ENCODE measurements at places on chromosomes 7 and 10. TPM values are rescaled to one million over a fixed set of nuclear protein-coding genes. Genes with fewer than 3 reads are reported as not detected.

The PANK1 gene
- total RNA-seq, result 10.5 TPM

GRCh38 chr7:99447943-99448342 lies 9.2 kb downstream of the CPSF4 start:
- DNase-seq, result no peak

- no peak for DNase-seq
Measured at GRCh38 chr7:159280008-159280407, 135.3 kb upstream of the VIPR2 start.

GRCh38 chr7:129574487-129574886 lies 37.0 kb upstream of the NRF1 start:
- no peak for DNase-seq

The RPEL1 gene
- total RNA-seq, result not detected

- no peak for DNase-seq
Measured at GRCh38 chr7:117087639-117088396, 134.5 kb downstream of the ST7 start.

- DNase-seq, result no peak
Measured at GRCh38 chr10:70221030-70221429, 12.2 kb downstream of the PPA1 start.

DNA sequence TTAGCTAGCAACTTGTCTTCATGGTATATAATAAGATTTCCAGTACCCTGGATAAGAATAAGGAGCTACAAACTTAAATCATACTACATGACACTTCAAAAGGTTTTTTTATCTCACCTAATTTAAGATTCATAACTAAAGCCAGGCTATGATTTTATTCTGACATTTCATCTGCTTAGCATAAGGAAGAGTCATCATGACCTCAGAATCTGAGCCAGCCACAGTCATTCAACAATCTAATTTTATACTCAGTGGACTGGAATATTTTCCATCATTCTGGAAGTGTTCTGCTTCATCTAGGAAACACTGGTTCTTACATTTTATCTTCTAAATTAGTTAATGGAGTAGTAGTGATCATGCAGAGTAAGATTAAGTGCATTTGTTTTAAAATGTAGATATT lies 102.1 kb upstream of the KCND2 start:
- no peak for DNase-seq

- no peak for DNase-seq
Measured at GRCh38 chr10:21501091-21501490, 24.4 kb downstream of the SKIDA1 start.

The PRLHR gene
- not detected for total RNA-seq

- no peak for DNase-seq
Measured at GRCh38 chr7:25844102-25844870, 307.7 kb upstream of the NFE2L3 start.

The RARRES2 gene
- total RNA-seq, result not detected

The CPA2 gene
- total RNA-seq, result not detected

The GBF1 gene
- 65.3 TPM for total RNA-seq

DNA sequence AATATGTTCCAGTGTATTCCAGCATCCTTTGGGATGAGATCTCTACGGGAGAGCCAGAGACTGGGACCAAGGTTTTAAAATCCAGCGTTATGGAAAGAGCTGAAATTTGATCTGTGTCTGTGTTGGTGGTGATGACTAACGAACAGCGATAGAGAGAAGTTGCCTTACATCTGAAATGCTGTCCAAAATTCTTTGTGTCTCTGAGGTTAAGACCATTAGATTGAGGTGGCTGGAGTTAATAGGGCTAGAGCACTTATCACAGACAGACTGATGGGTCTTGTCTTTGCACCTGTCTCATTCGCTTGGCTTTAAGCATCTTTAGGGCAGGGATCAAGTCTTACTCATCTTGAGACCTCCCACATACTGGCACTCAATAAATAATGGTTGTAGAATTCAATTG lies 41.0 kb upstream of the RAPGEF5 start:
- DNase-seq, result no peak

GRCh38 chr10:78577712-78578111 lies 491.1 kb upstream of the ZMIZ1 start:
- DNase-seq, result no peak

The HKDC1 gene
- not detected for total RNA-seq

- no peak for DNase-seq
Measured at GRCh38 chr10:74763934-74764591, 62.3 kb upstream of the KAT6B start.

The ALOX5 gene
- total RNA-seq, result 7.5 TPM

DNA sequence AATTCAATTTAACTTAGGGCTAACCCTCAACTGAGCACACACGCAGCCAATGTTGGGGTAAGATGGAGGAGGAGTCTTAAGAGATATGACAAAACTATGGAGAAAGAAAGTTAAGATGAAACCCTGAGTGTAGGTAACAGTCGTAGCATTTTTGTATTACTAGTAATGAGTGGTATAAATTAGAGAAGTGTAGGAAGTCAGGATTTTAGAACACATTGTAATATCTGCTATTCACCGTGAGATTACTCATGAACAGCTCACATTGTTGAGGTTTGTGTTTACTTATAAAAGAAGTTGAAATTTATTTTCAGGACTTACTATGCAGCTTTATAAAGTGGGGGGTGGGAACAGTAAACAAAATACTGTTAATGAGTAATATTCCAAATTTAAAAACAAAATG lies 107.2 kb downstream of the ARHGAP21 start:
- DNase-seq, result no peak

- no peak for DNase-seq
Measured at GRCh38 chr7:104985259-104985617, 28.8 kb upstream of the KMT2E start.

DNA sequence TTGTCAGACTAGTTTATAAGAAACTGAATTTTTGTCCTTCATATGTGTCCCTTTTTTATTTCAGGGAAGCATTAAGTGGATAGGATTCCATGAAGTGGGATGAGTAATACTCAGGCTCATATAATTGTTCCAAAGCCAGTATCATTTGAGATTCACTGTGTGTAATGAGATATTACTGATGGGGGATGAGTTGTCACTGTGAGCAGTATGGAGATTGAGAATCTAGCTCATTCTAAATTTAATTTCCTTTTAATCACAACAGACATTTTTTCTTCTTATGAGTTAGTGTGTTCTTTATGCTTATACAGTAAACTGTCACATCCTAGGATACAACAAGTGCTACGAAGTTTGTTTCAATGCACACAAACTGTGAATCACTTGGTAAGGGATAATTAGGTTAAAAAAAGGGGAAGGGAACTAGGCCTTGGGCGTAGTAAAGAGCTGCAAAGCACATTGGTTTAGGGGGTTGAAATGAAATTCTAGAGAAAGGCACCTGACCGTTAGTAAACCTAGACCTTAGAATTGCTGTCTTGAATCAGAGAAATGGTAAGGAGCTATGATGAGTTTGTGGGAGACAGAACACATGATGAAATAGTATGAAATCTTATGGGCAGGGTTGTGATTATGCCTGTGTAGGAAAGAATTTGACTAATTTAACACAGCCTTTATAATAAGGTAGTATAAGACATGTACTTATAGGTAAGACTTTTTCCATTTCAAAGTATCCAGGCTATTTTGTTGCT lies 153.4 kb downstream of the MLLT10 start:
- DNase-seq, result no peak

GRCh38 chr10:78236416-78237015 lies 202.9 kb downstream of the RPS24 start:
- DNase-seq, result peak; percentile 51

- no peak for DNase-seq
Measured at GRCh38 chr10:132485391-132485790, 52.2 kb upstream of the INPP5A start.

- no peak for DNase-seq
Measured at GRCh38 chr7:109782806-109783205, 1213.1 kb downstream of the DNAJB9 start.

The TRUB1 gene
- 10.4 TPM for total RNA-seq

The TRIM73 gene
- total RNA-seq, result 5.2 TPM

The CLRN3 gene
- not detected for total RNA-seq

The ZDHHC16 gene
- total RNA-seq, result 43.6 TPM

- DNase-seq, result no peak
Measured at GRCh38 chr7:72265071-72265904, 146.8 kb downstream of the CALN1 start.

The CDNF gene
- 0.48 TPM for total RNA-seq

DNA sequence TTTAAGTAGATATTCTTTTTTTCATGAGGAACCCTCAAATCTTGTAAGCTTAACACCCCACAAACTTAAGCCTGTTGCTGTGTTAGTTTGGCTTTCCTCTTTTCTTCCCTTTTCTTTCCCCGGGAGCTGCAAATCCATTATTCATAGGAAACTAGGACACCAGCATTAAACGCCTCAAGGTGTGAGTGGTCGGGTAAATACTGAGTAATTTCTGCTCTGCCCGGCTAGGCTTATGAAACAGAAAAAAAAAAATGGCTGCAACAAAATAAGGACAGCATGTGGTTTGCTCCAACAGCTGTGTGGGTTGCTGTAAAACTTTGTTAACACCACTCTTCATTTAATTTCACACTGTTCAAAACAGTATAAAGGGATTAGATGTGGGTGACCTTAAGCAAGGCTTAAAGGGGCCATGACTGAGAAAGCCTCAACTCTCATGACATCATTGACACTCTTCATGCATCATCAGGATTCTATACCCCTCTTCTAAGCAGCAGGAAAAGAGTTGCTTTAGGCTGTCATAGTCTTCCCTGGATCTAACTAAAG lies 104.1 kb downstream of the AOAH start:
- DNase-seq, result peak; percentile 68

DNA sequence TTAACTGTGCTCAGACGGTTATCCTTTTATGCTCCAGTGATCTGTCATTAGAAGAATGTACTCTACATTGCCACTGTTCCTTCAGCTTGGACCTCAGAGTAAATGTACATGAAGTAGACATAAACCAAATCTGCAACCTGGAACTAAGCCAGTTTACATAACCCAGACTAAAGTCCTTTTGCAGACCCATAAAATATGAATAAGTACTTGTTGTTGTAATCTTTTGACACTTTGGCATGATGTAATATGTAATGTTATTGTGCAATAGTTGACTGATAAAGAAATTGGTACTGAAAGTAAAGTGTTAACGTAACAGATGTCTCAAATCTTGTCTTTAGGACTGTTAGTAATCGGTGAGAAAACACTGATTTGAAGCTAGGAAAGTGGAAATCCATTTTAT lies 115.8 kb upstream of the SORCS1 start:
- no peak for DNase-seq

GRCh38 chr7:2971914-2972834 lies 71.5 kb downstream of the CARD11 start:
- no peak for DNase-seq

DNA sequence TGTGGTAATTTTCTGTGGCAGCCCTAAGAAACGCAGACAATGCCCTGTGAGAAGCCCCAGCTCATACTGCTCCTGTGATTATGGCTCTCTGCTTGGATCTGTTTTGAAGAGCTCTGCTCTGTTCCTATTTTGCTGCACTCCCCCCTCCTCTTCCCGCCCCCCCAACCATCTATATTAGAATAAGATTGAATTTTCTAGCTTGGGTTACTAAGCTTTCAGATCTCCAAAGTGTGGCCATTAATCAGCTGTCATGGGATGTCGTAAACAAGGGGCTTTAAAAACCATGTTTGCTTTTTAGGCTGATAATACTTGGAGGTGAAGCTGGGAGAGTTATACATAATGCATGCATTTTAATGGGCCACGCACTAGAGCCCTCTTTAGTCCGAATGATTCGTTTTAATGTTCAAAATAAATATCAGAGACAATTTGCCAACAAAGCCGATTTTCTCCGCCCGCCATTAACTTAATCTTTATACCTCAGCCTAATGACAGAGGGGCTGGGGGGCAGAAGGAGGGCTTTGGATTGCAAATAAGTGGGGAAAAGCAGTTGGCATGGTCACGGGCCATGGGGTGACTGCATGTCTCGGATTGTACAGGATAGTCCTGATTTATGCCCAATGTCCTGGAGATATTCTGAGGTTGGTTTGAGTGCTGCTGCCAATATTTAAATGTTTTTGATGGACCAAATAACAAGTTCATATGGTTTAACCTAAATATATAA lies 165.5 kb downstream of the RPS24 start:
- no peak for DNase-seq

DNA sequence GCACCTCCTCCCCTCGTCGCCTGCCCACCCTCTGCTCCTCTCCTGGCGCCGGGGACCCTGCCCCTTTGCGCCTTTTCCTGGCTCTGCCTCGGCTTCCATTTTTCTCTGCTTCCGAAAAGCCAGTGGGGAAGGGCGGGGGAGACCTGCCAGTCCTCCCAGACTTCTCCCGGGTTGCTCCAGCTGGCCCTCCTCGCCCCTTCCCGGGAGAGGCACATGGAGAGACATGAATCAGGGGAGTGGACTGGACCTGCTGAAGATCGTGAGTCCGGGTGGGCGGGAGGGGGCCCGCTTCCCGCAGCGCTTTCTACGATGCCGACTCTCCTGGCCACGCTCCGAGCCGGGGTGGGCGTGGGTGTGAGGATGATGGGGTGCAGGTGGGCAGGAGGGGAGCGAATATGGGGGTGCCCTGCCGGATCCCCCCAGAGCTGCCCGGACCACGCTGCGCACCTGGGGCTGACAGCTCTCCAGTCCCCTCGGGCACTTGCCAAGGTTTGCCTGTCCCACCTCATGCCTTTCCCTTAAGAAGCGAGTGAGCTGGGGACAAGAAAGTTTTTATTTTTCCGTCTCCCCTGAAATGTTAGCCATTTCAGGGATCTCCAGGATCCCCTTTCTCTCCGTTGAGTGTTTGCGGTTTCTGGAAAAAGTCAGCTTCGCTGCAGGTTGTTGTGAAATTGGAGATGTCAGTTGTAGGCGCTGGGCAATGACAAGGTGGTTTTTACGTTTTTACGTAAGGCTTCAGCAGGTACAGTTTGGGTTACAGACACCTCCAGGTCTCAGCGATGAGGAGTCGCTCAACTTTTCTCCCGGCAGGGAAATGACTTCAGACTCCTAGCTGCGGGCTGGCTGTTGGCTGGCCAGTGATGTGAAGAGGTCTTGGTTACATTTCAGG lies 977 bp downstream of the CACNB2 start:
- DNase-seq, result no peak

DNA sequence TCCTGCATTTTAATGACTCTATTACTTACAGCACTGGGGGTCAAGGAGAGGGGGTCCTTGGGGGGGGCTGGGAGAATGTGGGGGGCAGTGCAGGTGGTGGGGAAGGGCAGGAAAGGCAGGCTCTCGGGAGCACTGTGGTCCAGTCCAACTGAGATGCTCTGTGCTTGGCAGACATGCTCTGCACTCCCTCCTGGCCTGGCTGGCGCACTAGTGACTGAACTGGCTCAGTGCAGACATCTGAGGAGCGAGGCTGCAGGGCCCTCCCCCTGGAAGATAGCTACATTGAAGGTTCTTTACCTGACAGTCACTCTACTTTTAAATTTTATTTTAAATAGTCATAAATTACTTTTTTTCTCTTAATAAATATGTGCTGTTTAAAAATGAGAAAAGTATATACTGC lies 105.7 kb downstream of the NEURL1 start:
- no peak for DNase-seq

GRCh38 chr7:9091282-9091681 lies 657.9 kb downstream of the NXPH1 start:
- DNase-seq, result no peak

All from natural killer cell treated with Interleukin-12 subunit alpha and Interleukin-12 subunit beta and Interleukin-15 and Interleukin-18, amount 100 ng/mL, for 72 hours (primary cell).